Panc1 (cell line): ENCODE measurements at places on chromosomes 2 and 18.

GRCh38 chr2:149019768-149020167 is 18.7 kb upstream of the LYPD6B start:
- DNase-seq: no peak

DNA sequence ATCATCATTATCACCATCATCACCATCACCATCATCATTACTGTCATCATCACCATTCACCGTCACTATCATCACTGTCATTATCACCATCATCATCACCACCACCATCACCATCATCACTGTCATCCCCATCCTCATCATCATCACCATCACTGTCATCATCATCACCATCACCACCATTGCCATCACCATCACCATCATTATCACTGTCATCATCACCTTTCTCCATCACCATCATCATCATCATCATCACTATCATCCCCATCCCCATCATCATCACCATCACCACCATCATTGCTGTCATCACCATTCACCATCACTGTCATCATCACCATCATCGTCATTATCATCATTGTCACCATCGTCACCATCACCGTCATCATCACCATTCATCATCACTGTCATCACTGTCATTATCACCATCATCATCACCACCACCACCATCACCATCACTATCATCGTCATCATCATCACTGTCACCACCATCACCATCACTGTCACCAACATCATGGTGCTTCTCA is 9.8 kb downstream of the HPCAL1 start:
- no peak for DNase-seq

DNA sequence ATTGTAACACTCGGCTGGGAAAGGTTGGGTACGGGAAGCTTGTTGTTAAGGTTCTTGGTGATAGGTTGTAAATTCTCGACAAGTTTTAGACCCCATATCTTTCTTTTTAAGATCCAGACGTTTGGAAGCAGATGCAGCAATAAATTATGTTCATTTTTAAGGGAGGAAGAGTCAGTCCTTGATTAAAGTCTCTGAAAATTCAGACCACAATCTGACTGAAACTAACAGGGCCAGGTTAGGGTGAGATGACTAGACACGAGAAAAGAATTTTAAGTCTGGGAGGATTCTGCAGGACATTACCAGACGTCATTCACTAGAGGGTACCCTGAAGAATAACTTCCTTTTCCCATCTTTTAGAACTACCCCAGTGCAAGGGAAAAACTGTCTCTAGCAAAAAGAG is 16.1 kb downstream of the WIPF1 start:
- no peak for DNase-seq

DNA sequence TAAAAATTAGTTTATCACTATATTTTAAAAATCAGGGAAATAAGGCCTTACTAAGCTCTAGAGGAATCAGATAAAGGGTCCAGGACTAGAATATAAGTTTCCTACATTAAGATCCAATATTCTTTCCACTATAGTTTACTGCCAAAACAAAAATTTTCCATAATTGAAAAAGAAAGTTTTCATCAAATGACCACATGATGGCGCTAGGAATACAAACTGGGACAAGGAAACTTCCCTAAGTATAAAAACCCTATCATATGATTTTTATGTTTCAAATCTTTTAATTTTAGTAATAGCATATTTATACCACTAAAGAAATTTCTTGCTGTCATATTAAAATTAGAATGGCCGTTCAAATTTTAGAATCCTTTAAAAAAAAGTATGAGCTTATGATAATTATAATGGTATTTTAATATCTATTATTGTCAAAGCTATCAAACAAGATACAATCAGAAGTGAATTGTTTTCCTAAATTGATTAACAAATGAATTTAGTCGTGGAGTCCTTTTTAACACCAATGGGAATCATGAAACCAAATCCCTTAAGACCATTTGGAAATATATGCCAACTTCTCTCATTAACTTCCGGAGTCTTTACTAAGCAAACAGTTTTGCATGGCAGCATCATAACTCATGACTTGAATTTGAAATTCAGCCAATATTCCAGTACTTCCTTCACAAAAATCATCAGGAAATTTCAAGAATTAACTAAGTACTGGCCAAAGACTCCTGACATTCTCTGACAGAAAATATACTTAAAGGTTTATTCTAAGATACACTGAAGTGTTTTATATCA is 70.3 kb downstream of the SCN1A start:
- DNase-seq: no peak

- peak; percentile 5 for DNase-seq
Measured at GRCh38 chr2:115165529-115166109, 723.2 kb downstream of the DPP10 start.

DNA sequence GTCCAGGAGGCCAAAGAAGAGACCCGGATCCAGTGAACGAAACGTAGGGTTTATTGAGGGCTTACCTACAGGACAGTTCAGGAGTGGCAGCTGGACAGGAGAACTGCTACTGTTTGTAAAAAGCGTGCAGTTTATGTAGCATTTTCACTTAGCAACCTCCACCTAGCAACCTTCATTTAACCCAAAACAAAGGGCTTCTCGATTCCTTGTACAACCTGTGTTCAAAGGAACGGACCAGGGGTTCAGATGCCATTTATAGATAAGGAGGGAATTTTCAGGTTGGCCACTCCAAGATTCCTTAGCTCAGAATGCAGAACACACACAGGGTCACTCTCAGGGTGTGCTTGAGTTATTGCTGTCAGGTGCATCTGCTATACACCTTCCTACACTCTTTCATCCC is 65.1 kb upstream of the YWHAQ start:
- DNase-seq: no peak

DNA sequence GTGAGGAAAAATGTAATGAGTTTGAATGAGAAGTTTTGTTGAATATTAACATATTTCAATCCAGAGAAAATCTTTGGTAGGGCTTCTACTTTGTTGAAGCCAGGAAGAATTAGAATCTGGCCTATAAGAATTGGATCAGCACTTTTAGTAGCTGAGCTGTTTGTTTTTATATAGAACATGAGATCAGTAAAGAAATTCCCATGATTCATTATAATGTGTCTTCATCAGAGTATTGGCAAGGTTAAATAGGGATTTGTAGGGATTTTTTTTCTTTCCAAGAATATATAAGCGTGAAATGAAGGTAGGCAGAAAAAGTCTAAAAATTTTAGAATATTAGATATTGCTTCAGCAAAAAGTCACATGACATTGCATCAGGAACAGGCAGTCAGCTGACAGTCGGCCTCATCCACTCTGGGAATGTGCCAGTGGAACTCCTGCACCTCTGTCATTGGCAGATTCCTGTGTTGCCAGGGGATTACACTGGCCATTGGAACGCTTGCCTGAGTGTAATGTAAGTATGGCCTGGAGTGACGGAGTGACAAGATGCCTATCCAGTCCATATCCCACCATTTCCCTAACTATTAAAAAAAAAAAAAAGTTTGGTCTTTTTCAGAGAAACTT is 60.6 kb downstream of the SERTAD2 start:
- no peak for DNase-seq

- DNase-seq: no peak
Measured at GRCh38 chr18:25399554-25399953, 47.6 kb upstream of the ZNF521 start.

DNA sequence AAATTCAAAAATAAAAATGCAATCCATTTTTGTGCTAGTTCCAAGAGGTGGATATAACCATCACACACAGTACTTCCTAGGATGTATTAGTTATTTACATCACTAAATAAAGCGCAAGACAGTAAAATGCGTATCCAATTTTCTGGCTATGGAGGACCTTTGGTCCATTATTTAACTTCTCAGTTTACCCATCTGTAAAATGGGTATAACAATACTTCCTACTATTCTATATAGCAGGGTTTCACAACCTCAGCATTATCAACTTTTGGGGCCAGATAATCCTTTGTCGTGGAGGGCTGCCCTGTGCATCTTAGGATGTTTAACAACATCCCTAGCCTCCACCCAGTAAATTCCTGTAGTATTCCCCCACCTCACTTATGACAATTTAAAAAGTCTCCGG is 275.1 kb upstream of the PKDCC start:
- no peak for DNase-seq

DNA sequence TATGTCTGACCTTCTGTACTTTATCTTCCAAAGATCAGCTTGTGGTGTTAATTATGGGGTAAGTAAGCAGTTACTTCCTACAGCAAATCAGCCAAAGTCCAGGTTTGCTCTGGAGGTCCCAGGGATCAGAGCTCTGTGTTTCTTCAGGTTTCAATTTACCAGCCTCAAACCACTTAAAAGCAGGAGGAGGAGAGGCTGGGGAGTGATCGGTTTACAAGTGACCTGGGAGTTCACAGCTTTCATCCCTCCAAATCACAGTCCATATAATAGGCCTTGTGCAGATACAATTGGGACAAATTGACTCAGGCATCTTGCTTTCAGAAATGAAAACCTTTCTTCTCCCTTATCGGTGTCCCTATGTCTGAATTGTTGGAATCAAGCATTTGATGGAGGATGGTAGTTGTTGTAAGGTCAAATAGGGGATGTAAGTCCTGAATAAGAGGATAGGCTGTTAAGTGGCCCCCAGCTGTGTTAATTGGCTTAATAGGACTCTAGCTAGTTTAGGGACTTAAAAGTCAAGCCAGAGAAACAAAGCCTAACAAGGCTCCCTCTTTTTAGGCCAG is 188.0 kb upstream of the NT5C1B start:
- DNase-seq: no peak

DNA sequence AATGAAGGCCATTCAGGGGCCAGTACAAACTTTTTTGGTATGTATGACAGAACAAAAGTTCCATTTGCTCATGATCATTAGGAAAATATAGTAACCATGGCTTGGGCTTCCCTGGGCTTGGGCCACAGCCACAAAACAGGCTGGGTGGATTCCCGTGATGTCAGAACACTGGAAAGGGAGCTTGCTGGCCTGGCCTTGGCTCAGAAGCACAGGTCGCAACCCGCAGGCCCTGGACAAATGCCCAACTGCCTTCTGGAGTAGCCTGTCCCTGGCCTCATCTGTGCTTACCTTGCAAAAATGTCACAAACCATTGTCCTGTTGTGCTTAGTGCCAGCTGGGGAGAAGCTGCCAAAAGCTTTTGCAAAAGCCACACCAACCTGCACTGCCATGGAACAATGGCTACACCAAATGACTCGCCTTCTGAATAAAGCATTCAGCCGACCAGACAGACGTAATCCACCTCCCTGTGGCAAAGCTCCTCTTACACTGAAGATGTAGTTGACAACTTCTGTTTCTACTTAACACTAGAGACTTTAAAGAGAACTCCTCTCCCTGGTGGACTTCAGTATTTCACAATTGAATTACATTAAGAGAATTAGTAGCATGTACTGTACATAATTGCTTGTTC is 125.5 kb downstream of the ANKRD44 start:
- DNase-seq: no peak

- no peak for DNase-seq
Measured at GRCh38 chr2:166375195-166375735, 479 bp downstream of the SCN9A start.

DNA sequence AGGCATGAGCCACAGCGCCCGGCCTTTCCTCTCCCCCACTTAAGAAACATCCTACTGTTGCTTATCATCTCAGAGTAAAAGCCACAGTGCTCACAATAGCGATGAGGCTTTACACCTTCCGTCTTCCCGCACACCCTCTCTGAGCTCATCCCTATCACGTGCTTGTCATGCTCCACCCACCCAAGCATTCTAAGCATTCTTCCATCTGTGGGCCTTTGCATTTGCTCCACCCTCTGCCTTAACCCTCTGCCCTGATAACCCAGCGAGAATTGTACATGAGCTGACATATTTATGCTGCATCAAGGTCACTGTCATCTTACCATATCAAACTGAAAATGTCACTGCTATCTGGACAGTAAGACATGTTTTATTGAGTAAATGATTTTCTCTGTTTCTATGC is 22.6 kb downstream of the FOXI3 start:
- no peak for DNase-seq

GRCh38 chr2:217606296-217606695 is 396.5 kb downstream of the TNS1 start:
- no peak for DNase-seq

GRCh38 chr2:233572468-233572867 is 5.9 kb upstream of the USP40 start:
- DNase-seq: no peak

DNA sequence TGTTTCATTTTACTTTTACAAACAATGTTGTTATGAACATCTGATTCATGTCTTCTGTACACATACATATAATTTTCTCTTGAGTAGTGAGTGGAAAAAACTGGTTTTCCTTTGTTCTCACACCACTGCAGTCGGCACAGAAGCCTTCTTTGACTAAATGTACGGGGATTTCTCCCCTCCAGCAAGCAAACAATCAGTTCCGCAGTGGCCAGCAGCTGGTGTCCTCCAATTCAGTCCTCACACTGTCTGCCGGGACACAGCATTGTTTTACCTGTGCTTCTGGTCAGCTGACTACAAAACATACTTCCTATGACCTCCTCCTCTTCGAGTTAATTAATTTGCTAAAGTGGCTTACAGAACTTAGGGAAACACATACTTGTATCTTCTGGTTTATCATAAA is 202.8 kb downstream of the WDR7 start:
- DNase-seq: no peak

GRCh38 chr2:136282251-136282650 is 164.3 kb upstream of the CXCR4 start:
- no peak for DNase-seq

DNA sequence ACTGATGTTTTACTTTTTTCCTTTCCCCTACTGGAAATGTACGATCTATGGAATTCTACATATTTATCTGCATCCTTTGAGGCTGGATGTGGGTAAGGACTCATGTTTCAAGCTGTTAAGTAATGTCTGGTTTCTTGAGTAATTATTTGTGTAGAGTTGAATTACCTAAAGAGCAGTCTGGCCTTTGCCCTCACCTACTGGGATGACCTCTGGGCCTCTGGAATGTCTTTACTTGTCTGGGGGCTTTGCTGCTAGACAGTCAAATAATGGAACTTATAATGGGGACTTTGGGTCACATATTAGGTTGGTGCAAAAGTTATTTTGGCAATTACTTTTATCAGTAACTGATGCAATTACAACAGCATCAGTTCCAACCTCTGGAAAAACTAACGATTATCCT is 244.7 kb downstream of the CCDC178 start:
- DNase-seq: no peak

- no peak for DNase-seq
Measured at GRCh38 chr18:32443033-32443705, 27.5 kb downstream of the GAREM1 start.

GRCh38 chr2:9308186-9308955 is 101.8 kb downstream of the ASAP2 start:
- DNase-seq: no peak

DNA sequence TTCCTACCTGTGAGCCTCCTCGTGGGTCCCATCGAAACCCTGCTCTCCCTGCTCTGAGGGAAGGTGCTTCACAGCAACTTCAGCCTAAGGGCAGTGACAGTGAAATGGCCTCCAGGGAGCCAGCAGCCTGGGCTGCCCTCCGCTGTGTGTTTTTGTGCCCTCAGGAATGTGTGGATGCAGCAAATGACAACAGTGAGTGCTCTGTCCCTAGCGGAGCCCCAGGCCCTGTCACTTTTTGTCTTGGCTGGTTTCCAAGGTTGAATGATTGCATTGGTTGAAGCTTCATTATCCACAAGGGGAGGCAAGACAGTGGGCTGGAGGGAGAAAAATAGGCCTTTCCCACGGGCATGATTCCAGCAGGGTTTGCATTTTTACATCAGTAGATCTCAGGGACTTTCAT is 42.9 kb downstream of the STON1 start:
- DNase-seq: no peak
